Activated CD8-positive, alpha-beta memory T cell treated with anti-CD3 and anti-CD28 coated beads, Interleukin-2, amount 10 ng/mL, durations not matched to agents 7 days and 5 days (primary cell): ENCODE measurements at places on chromosomes 2 and 18.

DNA sequence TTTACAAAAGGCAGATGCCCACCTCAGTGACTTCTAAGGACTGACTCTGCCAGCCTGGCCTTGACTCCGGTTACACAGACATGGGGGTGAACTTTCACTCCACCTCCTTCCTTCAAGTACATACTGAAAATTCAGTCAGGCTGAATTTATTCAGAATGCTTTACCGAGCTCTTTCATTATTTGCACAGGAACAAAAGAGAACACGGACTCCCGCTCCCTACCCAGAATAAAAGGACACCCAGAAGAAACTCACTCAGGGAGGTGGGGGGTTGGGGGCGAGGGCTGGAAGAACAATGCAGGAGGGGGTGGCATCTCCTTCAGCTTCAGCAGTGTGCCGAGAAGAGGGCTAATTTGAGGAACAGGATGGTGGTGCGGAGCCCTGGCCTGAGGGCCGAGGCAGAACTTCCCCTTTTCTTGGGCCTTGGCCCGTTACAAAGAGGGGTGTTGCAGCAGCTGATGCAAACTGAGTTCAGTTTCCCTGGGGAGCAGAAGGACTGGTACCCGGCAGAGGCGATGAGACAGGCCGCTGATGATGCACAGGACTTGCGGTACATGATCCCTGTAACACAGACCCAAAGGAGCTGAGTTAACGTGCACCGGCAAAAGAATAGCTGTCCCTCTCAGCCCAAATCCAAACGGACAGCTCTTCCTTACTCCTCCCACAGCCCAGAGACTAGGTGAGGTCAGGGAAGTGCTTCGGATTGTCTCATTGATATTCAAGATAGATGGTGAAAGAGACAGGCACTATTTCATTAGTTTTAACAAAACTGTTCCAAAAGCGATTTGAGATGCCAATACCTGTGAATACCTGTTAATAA, 24.1 kb downstream of the LYPD1 start:
- H3K27ac ChIP-seq, result no peak overlapping the region
- H3K27me3 ChIP-seq, result no peaks in the 10 kb centered on the region
- H3K4me3 ChIP-seq, result no peak overlapping the region
- no peak for DNase-seq

DNA sequence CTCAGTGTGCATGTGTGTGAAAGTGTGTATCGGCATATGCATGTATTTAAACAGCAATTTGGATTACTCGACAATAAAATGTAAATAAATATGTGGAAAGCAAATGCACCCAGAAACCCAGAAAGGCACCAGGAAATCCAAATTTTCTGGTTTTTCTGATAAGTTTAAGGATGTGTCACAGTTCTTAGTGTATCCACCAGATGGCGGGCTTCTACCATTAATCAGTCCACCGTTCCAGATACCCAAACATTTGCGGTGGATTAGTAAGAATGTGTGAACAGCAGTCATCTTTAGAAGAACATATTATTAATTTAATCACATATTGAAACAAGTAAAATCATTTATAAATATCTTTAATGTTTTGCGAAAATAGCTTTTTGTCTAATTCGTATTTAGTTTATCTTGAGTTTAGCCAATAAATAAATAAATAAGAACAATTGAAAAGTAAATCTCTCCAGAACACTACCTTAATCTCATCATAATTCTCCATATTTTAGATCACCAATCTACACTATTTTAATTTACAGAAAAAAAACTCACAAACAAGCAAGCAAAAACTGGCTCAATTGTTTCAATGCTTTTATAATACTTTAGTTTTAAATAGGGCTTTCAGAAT, 298.9 kb downstream of the DSEL start:
- H3K4me1 ChIP-seq, result no peaks in the 10 kb centered on the region
- no peak overlapping the region for H3K27ac ChIP-seq
- no peaks in the 10 kb centered on the region for H3K36me3 ChIP-seq
- DNase-seq, result peak; percentile 57
- peaks cover 8% of the 10 kb centered on the region for H3K27me3 ChIP-seq
- no peak overlapping the region for H3K4me3 ChIP-seq

DNA sequence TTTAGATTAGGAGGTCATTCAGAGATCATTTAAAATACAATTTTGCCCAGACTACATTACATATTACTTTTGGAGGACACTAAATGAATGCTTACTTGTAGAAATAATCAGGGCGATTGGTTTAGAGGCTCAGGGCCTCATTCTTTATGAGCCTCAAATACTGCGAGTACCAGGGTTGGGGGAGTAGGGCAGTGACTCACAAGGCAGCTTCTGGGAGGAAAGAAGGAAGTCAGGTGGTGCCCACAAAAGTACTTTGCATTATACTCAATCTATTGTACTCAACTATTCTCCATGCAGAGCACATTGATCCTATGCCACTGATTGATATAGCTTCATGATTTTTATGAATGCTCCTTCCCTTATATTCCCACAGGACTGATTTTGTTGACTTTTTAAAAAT, 166.9 kb downstream of the SOCS6 start:
- no peaks in the 10 kb centered on the region for H3K36me3 ChIP-seq
- no peak overlapping the region for H3K4me3 ChIP-seq
- H3K27me3 ChIP-seq, result peaks cover 11% of the 10 kb centered on the region
- no peak overlapping the region for H3K27ac ChIP-seq
- H3K4me1 ChIP-seq, result no peaks in the 10 kb centered on the region

- peaks cover 59% of the 10 kb centered on the region for H3K4me1 ChIP-seq
- DNase-seq, result no peak
- no peak overlapping the region for H3K4me3 ChIP-seq
Measured at GRCh38 chr2:65361623-65362022, 70.8 kb downstream of the SPRED2 start.

DNA sequence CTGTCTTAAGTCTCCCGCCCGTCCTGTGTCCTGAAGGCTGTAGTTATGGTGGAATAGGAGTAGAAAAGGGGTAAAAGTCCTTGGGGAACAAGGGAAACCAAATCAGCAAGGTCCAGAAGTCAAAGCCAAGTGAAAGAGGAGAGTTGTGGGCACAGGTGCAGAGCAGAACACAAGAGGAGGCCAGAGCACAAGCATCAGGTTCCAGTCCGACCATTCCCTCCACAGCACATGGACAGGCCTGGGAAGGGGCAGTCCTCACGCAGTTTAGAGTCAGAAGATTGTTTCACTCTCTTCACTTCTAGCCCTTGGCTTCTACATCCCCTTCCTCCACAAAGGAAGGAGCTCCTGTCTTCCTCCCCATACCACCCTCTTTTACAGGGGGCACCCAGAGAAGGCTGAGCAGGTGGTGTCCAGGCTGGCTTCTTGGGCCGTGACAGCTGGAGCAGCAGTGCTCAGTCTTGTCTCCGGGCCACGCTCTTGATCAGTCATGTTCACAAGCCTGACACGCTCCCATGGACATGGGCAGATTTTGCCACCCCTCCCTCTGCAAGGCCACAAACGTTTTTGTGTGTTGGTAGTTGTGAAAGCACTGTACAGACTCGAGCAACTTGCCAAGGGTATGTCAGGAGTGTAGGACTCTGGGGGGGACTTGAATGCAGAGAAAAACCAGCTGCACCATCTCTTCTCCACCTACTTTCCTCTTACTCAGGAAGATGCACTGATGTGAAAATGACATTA, 138.5 kb upstream of the DAPL1 start:
- H3K4me1 ChIP-seq, result peaks cover 3% of the 10 kb centered on the region
- DNase-seq, result no peak
- no peaks in the 10 kb centered on the region for H3K36me3 ChIP-seq
- no peaks in the 10 kb centered on the region for H3K27me3 ChIP-seq

DNA sequence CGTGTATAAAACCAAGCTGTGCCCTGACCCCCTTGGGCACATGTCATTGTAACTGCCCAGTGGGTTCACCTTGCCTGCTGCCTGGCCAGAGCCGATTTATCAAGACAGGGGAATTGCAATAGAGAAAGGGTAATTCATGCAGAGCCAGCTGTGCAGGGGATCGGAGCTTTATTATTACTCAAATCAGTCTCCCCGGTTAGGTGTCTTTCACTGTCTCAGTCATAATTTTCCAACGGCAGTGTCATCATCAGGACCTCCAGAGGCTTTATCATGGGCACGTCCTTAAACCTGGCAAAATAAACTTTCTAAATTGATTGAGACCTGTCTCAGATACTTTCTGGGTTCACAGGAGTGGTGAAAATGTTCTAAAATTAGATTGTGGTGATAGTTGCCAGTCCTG, 29.6 kb upstream of the PGAP1 start:
- H3K4me1 ChIP-seq, result peaks cover 11% of the 10 kb centered on the region
- peaks cover 17% of the 10 kb centered on the region for H3K36me3 ChIP-seq
- no peak overlapping the region for H3K27ac ChIP-seq
- H3K27me3 ChIP-seq, result no peaks in the 10 kb centered on the region

DNA sequence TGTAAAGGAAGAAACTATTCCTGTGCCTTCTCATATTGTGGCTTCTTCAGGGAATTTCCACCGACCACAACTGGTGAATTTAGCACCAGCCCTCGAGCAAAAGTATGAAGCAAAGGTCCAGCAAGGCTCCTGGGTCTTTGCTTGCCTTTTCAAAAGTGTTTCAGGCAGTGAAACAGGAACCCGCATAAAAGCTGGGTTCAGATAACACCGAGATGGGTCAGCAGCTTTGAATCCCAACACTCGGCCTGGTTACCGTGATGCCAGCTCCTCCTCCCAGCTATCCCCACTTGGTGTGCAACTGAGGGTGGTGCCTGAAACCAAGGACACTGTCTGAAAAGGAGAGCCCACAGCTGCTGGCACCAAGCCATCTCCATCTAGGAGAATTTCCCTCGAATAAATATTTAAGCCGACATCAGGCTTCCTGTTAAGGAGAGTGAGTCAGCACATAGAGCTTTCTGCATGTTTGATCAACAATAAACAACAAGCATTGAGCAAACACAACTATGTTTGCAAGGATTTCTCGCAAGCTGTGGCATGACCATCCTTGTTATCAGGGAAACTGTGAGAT, 69.5 kb downstream of the ANTXR1 start:
- no peak overlapping the region for H3K4me3 ChIP-seq
- H3K27me3 ChIP-seq, result peaks cover 78% of the 10 kb centered on the region
- H3K4me1 ChIP-seq, result no peaks in the 10 kb centered on the region
- H3K36me3 ChIP-seq, result no peaks in the 10 kb centered on the region

DNA sequence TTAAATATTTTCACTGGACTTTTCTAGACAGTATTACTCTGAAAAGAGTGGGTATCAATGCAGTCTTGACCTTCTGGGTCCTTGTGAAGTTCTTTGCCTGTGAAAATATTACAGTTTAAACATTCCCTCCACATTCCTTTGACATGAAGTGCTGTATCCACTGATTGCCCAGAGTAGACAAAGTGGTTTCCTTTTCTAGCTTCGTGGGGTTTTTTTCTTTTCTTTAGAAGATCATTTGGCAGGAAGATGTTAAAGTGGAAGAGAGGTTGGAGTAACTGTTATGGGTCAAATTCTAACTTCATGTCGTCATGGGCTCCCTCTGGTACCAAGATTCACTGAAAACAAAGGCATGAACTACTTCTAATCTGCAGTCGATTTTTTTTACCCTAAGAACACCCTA, 496.9 kb downstream of the EPHA4 start:
- DNase-seq, result no peak
- no peaks in the 10 kb centered on the region for H3K27me3 ChIP-seq
- no peaks in the 10 kb centered on the region for H3K4me1 ChIP-seq
- H3K4me3 ChIP-seq, result no peak overlapping the region
- no peaks in the 10 kb centered on the region for H3K36me3 ChIP-seq
- H3K27ac ChIP-seq, result no peak overlapping the region

GRCh38 chr2:101972621-101973434, 18.9 kb upstream of the IL1R2 start:
- no peak overlapping the region for H3K27ac ChIP-seq
- DNase-seq, result no peak
- H3K36me3 ChIP-seq, result peaks cover 16% of the 10 kb centered on the region

DNA sequence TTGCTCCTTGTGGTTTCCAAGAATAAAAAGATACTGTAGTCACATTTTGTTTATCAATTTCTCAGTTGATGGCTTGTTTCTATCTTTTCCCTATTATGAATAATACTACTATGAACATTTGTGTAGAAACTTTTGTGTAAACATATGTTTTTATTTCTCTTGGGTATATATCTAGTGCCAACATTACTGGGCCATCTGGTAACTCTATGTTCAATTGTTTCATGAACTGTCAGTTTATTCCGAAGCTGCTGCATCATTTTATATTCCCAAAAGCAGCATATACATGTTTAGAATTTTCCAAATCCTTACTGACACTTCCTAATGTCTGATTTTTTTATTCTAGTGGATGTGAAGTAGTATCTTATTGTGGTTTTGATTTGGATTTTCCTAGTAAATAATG, 737.6 kb upstream of the TMEFF2 start:
- H3K4me1 ChIP-seq, result no peaks in the 10 kb centered on the region
- H3K27me3 ChIP-seq, result no peaks in the 10 kb centered on the region
- H3K4me3 ChIP-seq, result no peak overlapping the region
- no peaks in the 10 kb centered on the region for H3K36me3 ChIP-seq

GRCh38 chr2:55109219-55109891, 59.1 kb upstream of the RTN4 start:
- H3K4me1 ChIP-seq, result no peaks in the 10 kb centered on the region
- no peak for DNase-seq
- no peak overlapping the region for H3K27ac ChIP-seq
- no peaks in the 10 kb centered on the region for H3K27me3 ChIP-seq
- H3K4me3 ChIP-seq, result no peak overlapping the region

- no peak for DNase-seq
- H3K27ac ChIP-seq, result no peak overlapping the region
- no peaks in the 10 kb centered on the region for H3K4me1 ChIP-seq
- no peak overlapping the region for H3K4me3 ChIP-seq
Measured at GRCh38 chr2:109203246-109204011, 74.4 kb downstream of the SH3RF3 start.

GRCh38 chr2:105954891-105955290, 210.2 kb downstream of the NCK2 start:
- H3K27me3 ChIP-seq, result no peaks in the 10 kb centered on the region
- H3K4me3 ChIP-seq, result no peak overlapping the region
- no peak overlapping the region for H3K27ac ChIP-seq
- H3K4me1 ChIP-seq, result peaks cover 20% of the 10 kb centered on the region
- DNase-seq, result no peak

- H3K36me3 ChIP-seq, result no peaks in the 10 kb centered on the region
- no peak for DNase-seq
- H3K27me3 ChIP-seq, result peaks cover 53% of the 10 kb centered on the region
- no peak overlapping the region for H3K4me3 ChIP-seq
- H3K4me1 ChIP-seq, result no peaks in the 10 kb centered on the region
- H3K27ac ChIP-seq, result no peak overlapping the region
Measured at GRCh38 chr2:159982270-159982669, 80.1 kb downstream of the PLA2R1 start.

GRCh38 chr18:23877371-23877770, 137.2 kb upstream of the TTC39C start:
- no peak for DNase-seq
- no peak overlapping the region for H3K4me3 ChIP-seq
- no peaks in the 10 kb centered on the region for H3K36me3 ChIP-seq
- peaks cover 12% of the 10 kb centered on the region for H3K4me1 ChIP-seq
- no peak overlapping the region for H3K27ac ChIP-seq

GRCh38 chr2:237271698-237272652, 142.0 kb downstream of the COL6A3 start:
- no peak for DNase-seq
- no peaks in the 10 kb centered on the region for H3K36me3 ChIP-seq
- no peak overlapping the region for H3K4me3 ChIP-seq
- H3K4me1 ChIP-seq, result no peaks in the 10 kb centered on the region
- no peak overlapping the region for H3K27ac ChIP-seq
- peaks cover 25% of the 10 kb centered on the region for H3K27me3 ChIP-seq
